ENCODE measurements at places on chromosomes 16 and 17.

GRCh38 chr16:75116081-75116910 is at the start of gene LDHD:
Gene LDHD (minus strand): TSS chr16:75116780. CDS start chr16:75116720, 60 bp downstream.
- DNase-seq = no peak

DNA sequence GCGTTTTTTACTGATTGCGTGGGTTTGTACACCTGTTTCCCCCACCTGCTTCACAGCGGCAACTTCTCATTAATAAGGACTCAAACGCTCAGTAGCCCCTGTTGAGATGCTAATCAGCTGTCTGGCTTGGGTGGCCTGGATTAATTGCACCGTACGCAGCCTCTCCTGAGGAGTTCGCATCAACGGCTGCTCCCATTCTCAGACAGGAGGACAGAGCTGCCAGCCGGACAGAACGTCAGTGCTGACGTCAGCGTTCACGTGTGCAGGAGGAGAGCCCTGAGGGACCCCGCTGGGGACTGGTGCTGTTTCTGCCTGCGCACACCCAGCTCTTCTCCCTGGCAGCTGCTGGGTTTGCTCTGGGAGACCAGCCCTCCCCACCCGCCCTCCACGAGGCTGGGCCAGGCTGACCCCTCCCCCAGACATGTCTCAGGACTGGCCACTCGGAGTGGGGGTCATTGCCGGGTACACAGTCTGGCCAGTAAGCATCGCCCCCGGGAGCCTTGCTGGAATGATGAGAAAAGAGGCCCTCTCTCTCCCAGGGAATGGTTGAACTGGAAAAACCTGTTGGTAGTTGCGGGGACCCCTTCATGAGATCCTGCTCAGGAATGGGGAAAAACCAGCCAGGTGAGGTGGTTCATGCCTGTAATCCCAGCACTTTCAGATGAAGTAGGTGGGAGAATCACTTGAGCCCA is 5.7 kb upstream of the BANP start:
- DNase-seq = no peak

DNA sequence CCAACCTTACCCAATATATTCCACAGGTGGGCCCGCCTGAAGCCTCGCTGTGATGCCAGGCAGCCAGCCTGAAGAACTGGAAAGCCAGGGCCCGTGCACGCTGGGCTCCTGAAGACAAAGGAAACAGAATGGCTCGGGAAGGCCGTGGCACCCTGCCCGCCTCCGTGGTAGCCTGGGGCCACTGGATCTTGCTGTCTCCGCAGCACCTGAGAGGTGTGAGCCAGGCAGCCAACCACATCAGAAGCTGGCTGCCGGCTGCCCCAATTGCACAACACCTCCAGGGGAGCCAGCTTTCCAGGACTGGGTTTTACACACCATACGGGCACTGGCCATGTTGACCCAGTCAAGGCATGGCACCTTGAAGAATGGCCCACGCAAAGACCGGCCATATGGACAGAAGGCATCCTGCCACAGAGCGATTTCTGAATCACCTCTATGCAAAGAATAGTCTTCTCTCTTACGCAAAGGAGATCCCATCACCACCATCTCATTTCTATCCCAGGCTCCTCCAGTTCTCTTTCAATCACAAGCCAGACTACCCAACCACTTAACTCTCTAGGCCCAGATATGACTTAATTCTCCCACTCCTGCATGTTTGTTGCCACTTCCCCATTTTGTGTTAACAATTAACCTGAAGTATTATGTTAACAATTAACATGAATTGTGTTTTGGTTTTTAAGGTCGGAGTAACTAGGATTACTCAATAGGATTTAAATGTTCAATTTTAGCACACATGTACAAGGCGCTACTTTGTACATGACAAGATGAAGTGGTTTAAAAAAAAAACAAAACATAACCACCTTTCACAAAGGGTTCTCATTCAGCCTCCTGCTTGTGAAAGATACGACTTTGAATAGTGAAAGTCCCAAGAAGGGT is 32.1 kb downstream of the ZFHX3 start:
- DNase-seq = no peak

- peak; percentile 59 for DNase-seq
Observed at GRCh38 chr17:63694229-63694949, 5.5 kb downstream of the LIMD2 start.

DNA sequence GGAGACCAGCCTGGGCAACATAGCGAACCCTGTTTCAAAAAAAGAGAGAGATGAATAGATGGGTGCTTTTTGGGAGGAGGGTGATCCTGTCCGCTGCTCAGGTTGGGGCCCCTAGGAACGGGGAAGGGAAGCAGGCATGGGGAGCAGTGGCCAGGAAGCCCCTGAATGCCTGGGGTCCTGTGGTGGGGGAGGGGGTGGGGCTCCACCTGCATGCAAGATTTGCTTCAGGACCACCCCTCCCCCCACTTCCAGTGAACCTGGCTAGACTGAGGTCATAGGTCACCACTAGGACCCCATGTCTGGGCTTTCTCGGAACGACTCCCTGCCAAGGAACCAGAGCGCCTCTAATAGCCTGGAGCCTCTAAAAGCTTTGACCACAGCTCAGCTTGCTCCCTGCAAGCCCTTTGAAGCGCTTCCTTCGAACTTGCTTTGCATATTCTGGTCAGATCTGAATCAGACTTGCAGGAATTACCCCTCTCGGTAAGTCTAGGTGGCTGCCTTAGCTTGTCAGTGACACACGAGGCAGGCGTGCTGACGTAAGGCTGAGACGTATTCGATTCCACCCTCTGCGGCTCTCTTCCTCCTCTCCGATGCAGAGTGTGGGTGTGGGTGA is 3.7 kb downstream of the SOCS3 start:
- no peak for DNase-seq

- DNase-seq = no peak
Observed at GRCh38 chr17:31422443-31422842, 31.0 kb downstream of the RAB11FIP4 start.

GRCh38 chr17:73555199-73555960 is 88.9 kb downstream of the SDK2 start:
- no peak for DNase-seq

- DNase-seq = no peak
Observed at GRCh38 chr17:60138769-60139437, 10.9 kb upstream of the CA4 start.

- DNase-seq = no peak
Observed at GRCh38 chr17:82227629-82228277, 1.1 kb upstream of the SLC16A3 start.

All from D721Med (cell line).